ENCODE measurements at places on chromosomes 7 and 10.

- no peak for DNase-seq
Measured at GRCh38 chr10:70324951-70325781, 41.4 kb upstream of the NPFFR1 start.

- no peak for DNase-seq
Measured at GRCh38 chr7:105376908-105377533, 11.7 kb downstream of the SRPK2 start.

- DNase-seq = no peak
Measured at GRCh38 chr7:123710683-123711082, 38.1 kb downstream of the WASL start.

DNA sequence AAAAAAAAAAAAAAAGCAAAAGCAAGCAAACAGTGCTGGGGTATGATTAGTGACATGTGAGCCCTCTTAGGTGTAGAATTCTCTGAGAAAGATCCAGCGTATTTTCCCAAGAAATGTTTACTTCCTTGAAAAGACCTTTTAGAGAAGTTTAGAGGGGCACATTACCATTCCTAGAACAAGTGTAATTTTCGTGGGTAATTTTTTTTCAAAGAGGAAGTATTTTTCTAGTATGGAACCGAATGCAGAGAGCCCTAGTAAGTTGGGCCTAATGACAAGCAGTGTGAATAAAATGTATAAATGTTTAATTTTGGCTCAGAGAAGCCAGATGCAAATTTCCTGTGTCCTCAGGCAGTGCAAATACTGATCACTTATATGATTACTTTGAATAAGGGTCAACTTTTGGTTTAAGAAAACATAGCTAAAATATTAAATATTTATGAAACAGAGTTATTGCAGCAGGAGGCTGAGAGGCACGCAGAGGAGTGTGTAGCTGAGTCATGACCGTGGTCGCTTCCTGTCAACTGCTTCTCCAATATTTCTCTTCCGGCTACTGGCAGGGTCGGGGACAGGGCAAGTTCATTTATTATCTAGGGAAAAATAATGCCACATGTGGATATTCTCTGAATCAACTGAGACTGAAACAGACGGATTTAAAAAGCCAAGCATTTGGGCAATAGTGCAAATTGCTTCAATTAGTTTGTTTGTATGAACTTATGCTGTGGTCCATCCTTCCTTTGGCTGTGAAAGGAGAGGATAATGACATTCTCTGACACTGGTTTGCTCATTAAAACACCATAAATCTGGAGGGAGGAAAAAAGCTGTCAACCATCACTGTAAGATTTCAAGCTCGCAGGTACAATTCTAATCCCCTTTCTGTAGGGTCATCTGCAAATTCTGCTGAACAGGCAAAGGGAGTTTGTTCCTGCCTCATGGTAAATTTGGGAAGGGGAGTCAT lies 495.2 kb downstream of the GLRX3 start:
- DNase-seq = no peak

GRCh38 chr7:150983893-150984368 lies 5.8 kb upstream of the KCNH2 start:
- DNase-seq = no peak

- no peak for DNase-seq
Measured at GRCh38 chr7:136533732-136534131, 334.7 kb upstream of the CHRM2 start.

GRCh38 chr7:78777829-78778228 lies 675.6 kb downstream of the MAGI2 start:
- no peak for DNase-seq

DNA sequence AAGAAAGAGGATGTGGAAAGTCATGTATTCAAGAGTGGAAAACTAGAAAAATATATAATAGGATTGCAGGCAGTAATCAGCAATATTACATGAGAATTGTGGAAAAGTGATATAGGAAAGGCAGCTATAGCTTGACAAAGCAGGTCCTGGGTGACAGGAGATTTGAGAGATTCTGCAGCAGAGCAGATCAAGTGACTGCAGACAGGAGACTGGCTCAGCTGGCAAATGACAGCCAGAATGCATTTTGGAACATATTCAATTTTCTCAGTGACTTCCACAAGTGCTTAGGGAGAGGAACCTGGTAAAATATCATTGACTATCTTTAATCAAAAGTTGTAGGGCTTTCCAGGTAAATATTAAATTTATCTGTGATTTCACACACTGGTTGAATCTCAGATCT lies 260.5 kb upstream of the CACNA2D1 start:
- DNase-seq = no peak

GRCh38 chr7:138666385-138666784 lies 34.8 kb downstream of the SVOPL start:
- no peak for DNase-seq

GRCh38 chr10:125048094-125048864 lies 106.4 kb downstream of the ZRANB1 start:
- DNase-seq = peak; percentile 21

- DNase-seq = no peak
Measured at GRCh38 chr7:140316165-140316661, 82.1 kb downstream of the SLC37A3 start.

- no peak for DNase-seq
Measured at GRCh38 chr10:78594559-78595268, 474.1 kb upstream of the ZMIZ1 start.

DNA sequence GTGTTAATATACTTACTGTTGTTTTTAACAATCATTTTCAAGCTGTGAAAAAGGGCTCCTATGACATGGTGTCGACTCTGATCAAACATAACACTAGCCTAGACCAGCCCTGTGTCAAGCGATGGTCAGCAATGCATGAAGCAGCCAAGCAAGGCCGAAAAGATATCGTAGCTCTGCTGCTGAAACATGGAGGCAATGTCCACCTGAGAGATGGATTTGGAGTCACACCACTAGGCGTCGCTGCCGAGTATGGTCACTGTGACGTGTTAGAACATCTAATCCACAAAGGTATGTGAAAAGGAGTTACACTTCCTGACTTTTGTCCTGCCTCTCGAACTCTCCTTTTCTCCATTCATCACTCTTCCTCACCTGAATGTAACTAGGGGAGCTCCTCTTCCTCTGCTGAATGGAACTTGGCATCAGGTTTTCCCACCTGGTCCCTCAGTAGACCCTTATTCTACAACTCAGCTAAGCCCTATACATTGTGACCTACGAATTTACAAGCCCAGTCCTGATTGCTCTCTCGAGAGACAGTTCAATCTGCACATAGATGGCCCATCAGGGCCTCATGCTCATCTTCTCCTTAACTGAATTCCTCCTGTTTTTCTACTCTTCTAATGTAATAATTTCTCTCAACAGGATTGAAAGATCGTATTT lies 23.0 kb downstream of the ASB15 start:
- DNase-seq = peak; percentile 1

DNA sequence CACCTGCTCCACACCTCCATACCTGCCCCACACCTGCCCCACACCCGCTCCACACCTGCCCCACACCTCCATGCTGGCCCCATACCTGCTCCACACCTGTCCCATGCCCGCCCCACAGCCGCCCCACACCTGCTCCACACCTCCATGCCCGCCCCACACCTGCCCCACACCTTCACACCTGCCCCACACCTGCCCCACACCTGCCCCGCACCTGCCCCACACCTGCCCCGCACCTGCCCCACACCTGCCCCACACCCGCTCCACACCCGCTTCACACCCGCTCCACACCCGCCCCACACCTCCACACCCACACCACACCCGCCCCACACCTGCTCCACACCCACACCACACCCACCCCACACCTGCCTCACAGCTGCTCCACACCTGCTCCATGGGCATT lies 53.0 kb downstream of the PARP12 start:
- DNase-seq = no peak

- DNase-seq = no peak
Measured at GRCh38 chr7:22859641-22860290, 37.1 kb upstream of the TOMM7 start.

DNA sequence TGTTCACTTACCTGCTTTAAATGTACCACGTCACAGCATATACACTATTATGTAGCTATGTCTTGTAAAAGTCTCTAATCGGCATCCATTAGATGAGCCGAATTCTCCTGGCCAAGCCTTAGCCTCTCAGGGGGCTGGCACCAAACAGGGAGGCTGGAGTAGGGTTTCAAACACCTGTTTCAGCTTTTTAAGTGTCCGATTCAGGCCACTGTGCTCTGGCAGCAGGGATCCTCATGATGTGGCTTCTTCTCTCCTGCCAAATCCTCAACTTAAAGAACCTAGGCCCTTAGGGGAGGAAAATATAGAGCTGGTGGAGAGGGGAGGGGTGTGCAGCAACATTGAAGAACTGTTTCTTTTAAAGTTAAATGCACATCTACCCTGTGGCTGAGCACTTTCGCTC lies 68.5 kb upstream of the NFKB2 start:
- DNase-seq = no peak
